ENCODE measurements at places on chromosomes 7 and 10.
A peak's percentile ranks its signal among the peaks of the same experiment; 100 is the strongest.

- DNase-seq, result no peak
Observed at GRCh38 chr10:120927352-120927751, 76.2 kb downstream of the WDR11 start.

DNA sequence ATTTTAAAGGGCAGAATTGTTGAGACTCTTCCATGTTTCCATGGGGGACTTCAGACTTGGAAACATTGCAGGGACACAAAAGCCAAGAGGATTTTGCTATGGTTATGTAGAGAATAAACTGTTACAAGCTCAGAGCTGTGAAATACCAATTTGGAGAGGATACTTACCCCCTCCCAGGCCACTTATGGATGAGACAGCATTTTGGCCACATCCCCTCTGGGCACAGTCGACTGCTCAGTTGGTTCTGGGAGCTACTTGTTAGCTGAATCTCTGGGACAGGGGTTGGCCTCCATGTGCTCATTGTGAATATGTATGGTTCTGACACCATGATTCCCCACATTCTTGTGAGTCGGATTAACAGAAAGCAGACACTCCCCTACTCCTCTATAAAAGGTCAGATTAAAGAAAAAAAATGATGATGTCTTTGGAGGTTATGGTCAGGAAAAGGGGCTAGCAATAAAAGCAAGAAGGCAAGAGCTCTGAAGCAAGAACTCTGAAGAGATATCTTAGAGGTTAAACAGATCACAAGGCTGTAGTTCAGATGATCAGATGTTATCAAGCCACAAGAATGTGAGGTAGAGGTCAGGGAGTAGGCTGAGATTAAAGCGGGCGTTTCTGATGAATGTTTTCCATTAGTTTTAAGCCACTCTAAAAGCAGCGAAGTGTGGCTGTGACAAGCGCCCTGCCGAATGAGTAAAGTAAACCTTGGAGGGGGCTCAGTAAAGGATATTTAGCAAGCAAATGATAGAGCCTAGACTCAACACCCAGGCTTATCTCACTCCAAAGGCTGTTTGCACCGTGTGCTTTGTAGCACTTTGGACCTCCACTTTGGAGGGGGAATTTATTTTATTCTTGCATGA is 17.2 kb downstream of the STAMBPL1 start:
- peak; percentile 61 for DNase-seq

- no peak for DNase-seq
Observed at GRCh38 chr10:98338318-98338717, 70.3 kb upstream of the LOXL4 start.

DNA sequence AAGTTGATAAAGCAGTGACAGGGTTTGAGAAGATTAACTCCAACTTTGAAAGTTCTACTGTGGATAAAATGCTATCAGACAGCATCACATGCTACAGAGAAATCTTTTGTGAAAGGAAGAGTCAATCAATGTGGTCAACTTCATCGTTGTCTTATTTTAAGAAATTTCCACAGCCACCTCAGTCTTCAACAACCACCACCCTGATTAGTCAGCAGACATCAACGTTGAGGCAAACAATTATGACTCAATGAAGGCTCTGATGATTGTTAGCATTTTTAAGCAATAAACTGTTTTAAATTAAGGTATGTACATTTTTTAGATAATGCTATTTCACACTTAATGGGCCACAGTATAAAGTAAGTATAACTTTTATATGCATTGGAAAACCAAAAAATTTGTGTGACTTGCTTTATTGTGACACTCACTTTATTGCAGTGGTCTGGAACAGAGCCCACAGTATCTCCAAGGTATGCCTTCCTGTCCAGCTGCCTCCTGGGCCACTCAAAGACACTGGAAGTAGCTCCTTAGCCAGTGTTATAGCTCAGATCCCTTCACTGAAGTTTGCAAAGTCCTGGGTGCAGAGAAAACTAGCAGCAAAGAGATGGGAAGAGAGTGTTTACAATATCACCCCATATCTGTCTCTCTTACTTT is 293.1 kb downstream of the ARHGAP12 start:
- DNase-seq, result peak; percentile 42

GRCh38 chr7:80428161-80429054 is 83.5 kb downstream of the GNAT3 start:
- DNase-seq, result peak; percentile 80

GRCh38 chr7:17620566-17620965 is 319.7 kb downstream of the SNX13 start:
- DNase-seq, result no peak

DNA sequence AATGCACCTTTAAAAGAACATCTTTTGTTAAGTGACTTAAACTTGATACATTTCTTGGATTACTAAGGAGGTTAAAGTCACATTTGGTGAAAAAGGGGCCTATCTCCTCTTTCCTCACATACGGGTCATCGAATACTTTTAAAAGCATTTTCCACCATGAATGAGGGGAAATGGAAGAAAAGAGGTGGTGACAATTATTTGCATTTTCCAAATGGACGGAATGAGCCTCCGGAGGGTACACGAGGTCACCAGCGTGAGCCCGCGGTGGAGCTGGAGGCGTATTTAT is 1.0 kb upstream of the BMPR1A start:
- DNase-seq, result no peak

DNA sequence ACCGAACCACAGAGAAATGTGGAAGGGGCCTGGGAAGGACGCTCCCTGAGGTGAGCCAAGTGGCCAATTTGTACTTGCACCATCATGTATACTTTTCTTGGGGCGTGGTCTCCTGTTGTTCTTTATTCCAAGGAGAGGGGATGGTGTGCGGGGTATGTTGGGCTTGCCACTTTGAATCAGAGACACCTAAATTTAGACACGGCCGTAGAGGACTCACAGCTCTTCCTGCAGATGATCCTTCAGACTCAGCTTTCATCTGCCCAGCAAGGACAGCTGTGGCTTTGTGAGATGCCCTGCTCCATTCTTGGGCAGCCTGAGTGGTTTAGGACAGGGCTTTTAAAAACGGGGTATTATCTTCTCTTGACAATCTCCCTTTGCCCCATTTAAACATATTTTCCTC is 473.2 kb downstream of the REEP3 start:
- DNase-seq, result no peak

GRCh38 chr7:41629711-41630111 is 73.2 kb downstream of the INHBA start:
- peak; percentile 6 for DNase-seq

DNA sequence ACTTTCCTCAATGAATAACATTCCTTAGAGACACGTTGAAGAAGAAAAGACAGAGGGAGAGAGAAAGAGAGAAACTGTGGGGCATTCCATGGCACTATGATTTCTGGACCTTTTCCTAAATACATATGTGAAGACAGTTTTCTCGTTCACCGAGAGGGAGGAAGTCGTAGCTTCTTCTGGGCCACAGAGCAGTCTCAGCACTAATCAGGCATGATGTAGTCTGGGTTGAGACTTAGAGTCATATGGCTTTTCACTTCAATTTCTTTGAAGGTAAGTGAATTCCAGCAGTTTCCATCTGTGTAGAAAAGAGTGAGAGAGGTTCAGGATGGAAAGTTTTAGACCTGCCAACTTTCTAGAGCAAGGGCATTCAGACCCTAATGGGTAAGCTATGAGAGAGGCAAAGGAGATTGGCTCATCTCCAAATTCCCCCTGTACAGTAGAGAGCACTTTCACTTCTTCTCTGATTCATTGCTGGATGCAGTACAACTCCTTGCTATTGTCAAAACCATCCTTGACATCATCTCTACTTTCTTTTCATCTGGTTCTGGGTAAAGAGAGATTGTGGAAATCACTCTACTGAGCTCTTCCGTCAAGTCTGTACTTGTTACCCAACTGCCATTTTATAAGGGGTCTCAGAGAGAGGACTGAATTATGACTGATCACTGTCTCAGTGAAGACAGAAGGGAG is 31.5 kb upstream of the OR9A4 start:
- no peak for DNase-seq

DNA sequence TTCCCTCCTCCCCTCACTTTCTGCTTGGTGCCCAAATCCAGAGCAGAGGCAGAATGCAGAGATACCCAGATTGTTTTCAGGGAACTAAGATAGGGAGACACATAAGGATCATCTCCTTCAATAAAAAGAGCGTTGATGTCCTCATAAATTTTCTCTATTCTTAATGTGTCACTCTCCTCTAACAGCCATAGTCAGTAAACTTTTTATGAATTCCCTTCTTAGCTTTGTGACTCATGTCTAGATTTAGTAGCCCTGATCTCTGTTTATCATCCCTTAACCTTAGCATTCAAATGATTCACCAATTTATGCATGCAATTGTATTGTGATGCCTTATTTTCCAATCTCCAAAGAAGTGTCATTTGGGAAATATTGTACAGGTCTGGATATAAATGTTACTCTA is 995.5 kb upstream of the C7orf33 start:
- no peak for DNase-seq

GRCh38 chr7:47104206-47104549 is 477.7 kb downstream of the TNS3 start:
- DNase-seq, result peak; percentile 44

- DNase-seq, result no peak
Observed at GRCh38 chr7:120741371-120742042, 116.4 kb downstream of the TSPAN12 start.

DNA sequence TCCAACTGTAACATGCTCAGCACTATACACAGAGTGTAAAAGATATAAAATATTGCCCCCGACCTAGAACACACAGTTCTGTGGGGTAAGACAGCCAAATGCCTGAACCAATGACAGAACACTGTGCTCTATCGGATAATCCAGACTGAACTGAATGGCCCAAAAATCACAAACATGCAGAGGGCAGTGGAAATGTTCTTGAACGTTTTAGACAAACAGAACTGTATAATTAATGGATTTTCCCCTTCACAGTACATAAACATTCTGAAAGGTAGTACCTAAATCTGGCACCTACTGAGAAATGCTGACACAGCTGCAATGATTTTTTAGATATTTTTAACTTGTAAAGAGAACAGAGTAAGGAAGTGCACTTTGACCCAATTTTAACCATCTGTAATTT is 33.4 kb downstream of the PARD3 start:
- no peak for DNase-seq

DNA sequence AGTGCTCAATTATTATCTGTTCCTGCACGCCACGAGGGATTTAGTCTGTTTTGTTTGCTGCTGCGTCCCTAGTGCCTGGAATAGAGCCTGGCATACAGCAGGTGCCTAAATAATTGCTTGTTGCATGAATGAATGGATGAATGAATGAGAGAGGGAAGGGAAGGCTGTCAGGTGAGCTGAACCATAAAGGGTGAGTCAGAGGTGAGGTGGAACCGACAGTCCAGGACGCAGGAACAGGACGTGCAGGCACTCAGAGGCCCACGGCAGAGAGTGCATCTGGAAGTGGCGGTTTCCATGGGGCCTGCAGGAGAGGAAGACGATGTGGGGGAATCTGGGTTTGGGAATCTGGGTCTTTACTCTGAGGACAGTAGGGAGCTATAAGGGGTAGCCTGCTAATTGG is 17.7 kb upstream of the PPIF start:
- DNase-seq, result no peak

- DNase-seq, result no peak
Observed at GRCh38 chr10:77445547-77445946, 192.1 kb downstream of the KCNMA1 start.

- DNase-seq, result peak; percentile 24
Observed at GRCh38 chr10:3398825-3399646, 226.5 kb upstream of the PITRM1 start.

Data from iris pigment epithelial cell (primary cell).